Kidney epithelial cell (primary cell): ENCODE measurements at places on chromosomes 13 and 19. TPM values are rescaled to one million over a fixed set of nuclear protein-coding genes. Genes with fewer than 3 reads are reported as not detected.

Gene HCN2
- 0.13 and 0.48 TPM in 2 replicates for total RNA-seq

Gene MAP2K2
- 198 and 249 TPM in 2 replicates for total RNA-seq

Gene CYP2A7
- not detected in 2 replicates for total RNA-seq

Gene GSX1
- not detected in 2 replicates for total RNA-seq

Gene NR2F6
- 89.4 and 107 TPM in 2 replicates for total RNA-seq

Gene GPC5
- total RNA-seq, result 0.14 and 0.17 TPM in 2 replicates

Gene DMKN
- 219 and 266 TPM in 2 replicates for total RNA-seq

Gene HS6ST3
- total RNA-seq, result 0.27 and 0.38 TPM in 2 replicates

Gene POU2F2
- total RNA-seq, result 1.4 and 2.3 TPM in 2 replicates

Gene ABCA7
- 16.4 and 17.0 TPM in 2 replicates for total RNA-seq

Gene CCDC122
- 7.3 and 7.4 TPM in 2 replicates for total RNA-seq

Gene DZIP1
- total RNA-seq, result 25.3 and 29.0 TPM in 2 replicates

Gene NCAN
- 0.17 TPM in 1 of 2 replicates, not detected in the other for total RNA-seq

Gene CHERP
- total RNA-seq, result 10.3 and 17.2 TPM in 2 replicates

Gene CYP4F8
- not detected in 2 replicates for total RNA-seq

Gene TEAD2
- total RNA-seq, result 49.7 and 52.6 TPM in 2 replicates

Gene ZNF626
- 15.5 and 18.9 TPM in 2 replicates for total RNA-seq

Gene ASF1B
- 4.4 and 5.7 TPM in 2 replicates for total RNA-seq

Gene SHFL
- 32.1 and 35.3 TPM in 2 replicates for total RNA-seq

Gene MYO1F
- total RNA-seq, result 0.08 and 0.21 TPM in 2 replicates

Gene DLL3
- total RNA-seq, result 2.4 and 4.7 TPM in 2 replicates

Gene PPM1N
- 0.48 TPM in 1 of 2 replicates, not detected in the other for total RNA-seq

Gene CCDC61
- total RNA-seq, result 7.1 and 9.7 TPM in 2 replicates

Gene SPINT2
- 591 and 806 TPM in 2 replicates for total RNA-seq

Gene KLK2
- total RNA-seq, result 0.96 TPM in 1 of 2 replicates, not detected in the other

Gene CNN2
- 285 and 314 TPM in 2 replicates for total RNA-seq

Gene C2CD4C
- not detected in 2 replicates for total RNA-seq

Gene PRODH2
- total RNA-seq, result not detected in 2 replicates

Gene SMG9
- 22.1 and 27.7 TPM in 2 replicates for total RNA-seq

Gene ZNF253
- total RNA-seq, result 8.4 and 12.1 TPM in 2 replicates

Gene ZNF600
- 6.1 and 17.9 TPM in 2 replicates for total RNA-seq

Gene RHPN2
- 21.3 and 27.6 TPM in 2 replicates for total RNA-seq

Gene CERS1
- 2.3 and 2.9 TPM in 2 replicates for total RNA-seq

Gene PSG1
- not detected in 2 replicates for total RNA-seq

Gene ICAM4
- 0.13 TPM in 1 of 2 replicates, not detected in the other for total RNA-seq

Gene HMGB1
- 346 and 448 TPM in 2 replicates for total RNA-seq

Gene KLK15
- not detected in 2 replicates for total RNA-seq
